Adrenal gland (tissue), 19 donors: ENCODE measurements at places on chromosomes 11 and 22. TPM values are rescaled to one million over a fixed set of nuclear protein-coding genes. Genes with fewer than 3 reads are reported as not detected.

The MAPK8IP1 gene
- 35.8 TPM for total RNA-seq

The MUC6 gene
- total RNA-seq, result not detected

The TENM4 gene
- total RNA-seq, result 10.5 TPM

The ZNRF3 gene
- 15.3 TPM for total RNA-seq

The OR5A1 gene
- total RNA-seq, result not detected

The NCR3LG1 gene
- total RNA-seq, result 1.7 TPM

The KRTAP5-8 gene
- total RNA-seq, result not detected

The SLC6A5 gene
- total RNA-seq, result not detected

The ZNF202 gene
- 6.3 TPM for total RNA-seq

The KCTD14 gene
- 12.7 TPM for total RNA-seq

The CCDC116 gene
- 0.28 TPM for total RNA-seq

The LDHA gene
- 421 TPM for total RNA-seq

The KCNQ1OT1 gene
- 3.6 TPM for total RNA-seq

The SCGB1D2 gene
- not detected for total RNA-seq

The MYOD1 gene
- total RNA-seq, result not detected

The DBX1 gene
- not detected for total RNA-seq

The APOA5 gene
- total RNA-seq, result not detected

The NXPE2 gene
- not detected for total RNA-seq

The SLC22A12 gene
- total RNA-seq, result not detected

The IFITM10 gene
- 33.0 TPM for total RNA-seq

The OR5B21 gene
- not detected for total RNA-seq

The CARNS1 gene
- 0.80 TPM for total RNA-seq

The PANX3 gene
- not detected for total RNA-seq

The HARBI1 gene
- total RNA-seq, result 4.9 TPM

The OOSP4A gene
- not detected for total RNA-seq

The OR52N4 gene
- not detected for total RNA-seq

The RGL4 gene
- total RNA-seq, result not detected

The CLDN5 gene
- 78.1 TPM for total RNA-seq

The TCN2 gene
- 34.8 TPM for total RNA-seq

The SERPING1 gene
- total RNA-seq, result 168 TPM

The CFAP300 gene
- 2.7 TPM for total RNA-seq

The OR4D5 gene
- total RNA-seq, result 0.22 TPM

The NPAS4 gene
- not detected for total RNA-seq

The MPEG1 gene
- 27.6 TPM for total RNA-seq

The CNIH2 gene
- not detected for total RNA-seq

The TNNI2 gene
- 12.8 TPM for total RNA-seq

The TMEM218 gene
- total RNA-seq, result 31.5 TPM

The MSANTD2 gene
- 6.4 TPM for total RNA-seq

The RFPL1 gene
- not detected for total RNA-seq

The P2RY6 gene
- total RNA-seq, result 5.1 TPM

The NOL12 gene
- 42.6 TPM for total RNA-seq

The E2F8 gene
- total RNA-seq, result 4.4 TPM

The RASSF10 gene
- not detected for total RNA-seq

The KREMEN1 gene
- total RNA-seq, result 52.3 TPM
